Vagina (tissue), 2 donors: ENCODE measurements at places on chromosomes 5 and 9.

- no peak for DNase-seq
Measured at GRCh38 chr5:86837610-86838009, 219.9 kb downstream of the COX7C start.

GRCh38 chr5:101515721-101516120 lies 612.6 kb upstream of the ST8SIA4 start:
- DNase-seq = no peak

DNA sequence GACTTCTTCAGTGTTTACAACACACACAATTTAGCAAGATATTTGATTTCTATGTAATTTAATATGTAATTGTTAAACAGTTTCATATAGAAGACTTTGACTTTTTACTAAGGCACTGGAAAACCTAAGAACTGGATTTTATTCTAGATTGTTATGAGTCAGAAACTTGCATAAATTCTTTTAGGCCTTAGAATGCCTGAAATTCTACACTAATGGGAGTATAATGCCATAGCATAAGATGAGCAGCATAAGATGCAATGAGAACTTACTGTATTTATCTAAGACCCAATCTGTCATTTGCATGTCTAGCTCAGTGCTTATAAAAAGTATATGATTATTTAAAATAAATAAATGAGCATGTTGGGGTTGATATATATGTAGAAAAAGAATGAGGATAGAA lies 285.2 kb downstream of the CDH12 start:
- DNase-seq = no peak

DNA sequence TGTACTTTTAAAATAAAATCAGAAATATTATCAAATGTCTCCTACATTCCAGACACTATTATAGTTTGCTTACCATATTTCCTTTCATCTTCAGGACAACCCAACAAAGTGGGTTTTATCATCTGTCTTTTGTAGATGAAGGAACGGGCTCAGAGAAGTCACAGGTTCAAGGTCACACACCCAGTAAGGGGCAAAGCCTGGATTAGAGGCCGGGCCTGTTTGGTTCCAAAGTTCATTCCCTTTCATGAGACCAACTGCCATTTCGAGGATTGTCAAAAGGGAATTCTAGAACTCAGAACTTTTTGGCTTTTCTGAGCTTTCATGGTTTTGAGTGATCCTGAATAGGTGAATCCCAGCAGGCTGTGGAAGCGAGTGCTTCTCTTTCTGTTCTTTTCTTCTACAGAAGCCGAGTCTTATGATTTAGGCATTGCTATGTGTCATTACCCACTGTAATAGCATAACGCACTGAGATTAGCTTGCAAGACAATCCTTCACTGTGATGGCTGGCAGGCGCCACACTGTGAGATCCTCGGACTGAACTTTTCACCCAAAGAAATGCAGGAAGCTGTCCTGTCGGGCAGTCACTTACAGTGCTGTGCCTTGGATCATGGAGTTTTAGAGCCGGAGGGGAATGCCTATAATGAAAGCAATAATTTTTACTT lies 43.8 kb upstream of the ANKH start:
- no peak for DNase-seq

GRCh38 chr5:129541648-129542251 lies 81.7 kb downstream of the ADAMTS19 start:
- no peak for DNase-seq

GRCh38 chr9:75658301-75658905 lies 232.1 kb upstream of the PCSK5 start:
- no peak for DNase-seq

- no peak for DNase-seq
Measured at GRCh38 chr9:8679371-8679822, 879.8 kb upstream of the DMAC1 start.

GRCh38 chr5:65141493-65141892 lies 340.2 kb downstream of the ADAMTS6 start:
- no peak for DNase-seq

GRCh38 chr9:755454-756381 lies 85.8 kb upstream of the DMRT1 start:
- DNase-seq = peak; percentile 77

DNA sequence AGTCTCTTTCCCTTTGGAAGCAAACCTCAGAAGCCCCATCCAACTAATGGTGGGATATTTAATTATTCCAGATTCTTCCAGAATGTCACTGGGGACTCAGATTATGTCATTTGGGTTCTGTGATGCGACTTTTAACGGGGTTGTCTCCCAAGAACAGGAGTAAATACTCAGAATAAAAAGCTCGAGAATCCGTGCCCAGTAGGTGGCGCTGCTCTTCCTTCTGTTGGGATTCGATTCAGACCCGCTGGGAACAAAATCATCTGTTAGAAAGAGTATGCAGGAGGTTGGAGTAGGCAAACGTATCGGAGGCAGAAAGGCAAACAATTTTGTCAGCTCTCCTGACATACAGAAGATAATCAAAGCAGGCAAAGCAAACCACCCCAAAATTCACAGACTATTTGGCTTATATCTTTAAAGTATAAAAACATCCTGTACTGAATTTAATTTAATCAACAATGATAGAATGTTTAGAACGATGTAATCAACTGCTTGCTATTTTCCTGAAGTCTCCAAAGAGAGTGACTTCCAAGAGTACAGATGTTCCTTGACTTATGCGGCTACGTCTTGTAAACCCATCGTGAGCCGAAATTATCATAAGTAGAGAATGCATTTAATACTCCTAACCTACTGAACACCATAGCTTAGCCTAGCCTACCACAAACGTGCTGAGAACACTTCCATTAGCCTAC lies 169.8 kb upstream of the RAI14 start:
- no peak for DNase-seq

DNA sequence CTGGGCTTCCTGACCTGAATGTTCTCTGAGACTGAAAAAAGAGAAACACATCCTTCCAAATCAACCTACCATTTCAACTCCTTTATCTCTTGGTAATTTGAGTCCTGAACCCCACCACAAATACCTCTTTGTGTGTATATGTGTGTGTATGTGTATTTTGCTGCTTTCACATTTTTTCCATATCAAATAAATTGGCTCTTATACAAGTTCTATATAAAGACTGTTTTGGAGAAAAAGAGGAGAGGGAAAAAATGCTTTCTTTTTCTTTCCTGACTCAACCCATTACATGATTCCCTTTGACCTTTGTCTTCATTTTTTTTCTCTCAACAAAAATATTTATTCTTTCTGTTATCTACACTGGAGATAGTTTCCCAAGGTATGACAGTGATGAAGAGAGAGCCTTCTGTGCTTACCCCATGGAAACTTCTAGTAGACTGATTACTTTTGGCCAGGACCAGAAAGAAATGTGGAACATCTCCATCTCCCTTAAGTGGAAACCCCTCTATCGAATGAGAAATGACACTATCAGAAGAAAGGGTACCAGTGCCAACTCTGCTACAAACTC lies 85.3 kb downstream of the PAPPA start:
- DNase-seq = no peak

DNA sequence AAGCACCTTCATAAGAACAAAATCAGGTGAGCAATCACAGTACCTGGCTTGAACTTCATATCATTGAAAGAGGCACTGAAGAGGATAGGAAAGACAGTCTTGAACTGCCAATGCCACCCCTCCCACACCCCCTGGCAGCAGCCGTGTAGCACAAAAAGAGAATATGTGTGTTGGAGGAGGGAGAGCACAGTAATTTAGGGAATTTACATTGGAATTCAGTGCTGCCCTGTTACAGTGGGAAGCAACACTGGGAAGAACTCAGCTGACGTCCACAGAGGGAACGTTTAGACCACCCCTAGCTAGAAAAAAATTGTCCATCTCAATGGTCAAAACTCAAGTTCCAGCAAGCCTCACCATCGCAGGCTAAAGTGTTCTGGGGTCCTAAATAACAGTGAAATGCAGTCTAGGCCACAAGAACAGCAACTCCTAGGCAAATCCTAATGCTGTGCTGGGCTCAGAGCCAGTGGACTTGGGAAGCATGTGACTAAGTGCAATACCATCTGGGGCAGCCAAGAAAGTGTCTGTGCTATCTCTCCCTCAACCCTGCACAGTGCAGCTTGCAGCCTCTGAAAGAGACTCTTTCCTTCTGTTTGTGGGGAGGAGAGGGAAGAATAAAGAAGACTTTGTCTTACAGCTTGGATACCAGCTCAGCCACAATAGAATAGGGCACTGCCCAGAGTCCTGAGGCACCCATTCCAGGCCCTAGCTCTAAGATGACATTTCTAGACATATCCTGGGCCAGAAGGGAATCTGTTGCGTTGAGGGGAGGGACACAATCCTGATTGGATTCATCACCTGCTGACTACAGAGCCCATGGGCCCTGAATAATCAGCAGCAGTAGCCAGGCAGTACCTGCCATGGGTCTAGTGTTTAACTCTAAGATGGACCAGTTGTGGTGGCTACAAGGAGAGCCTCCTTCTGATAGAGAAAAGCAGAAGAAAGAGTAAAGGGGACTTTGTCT lies 62.1 kb upstream of the VLDLR start:
- DNase-seq = no peak

DNA sequence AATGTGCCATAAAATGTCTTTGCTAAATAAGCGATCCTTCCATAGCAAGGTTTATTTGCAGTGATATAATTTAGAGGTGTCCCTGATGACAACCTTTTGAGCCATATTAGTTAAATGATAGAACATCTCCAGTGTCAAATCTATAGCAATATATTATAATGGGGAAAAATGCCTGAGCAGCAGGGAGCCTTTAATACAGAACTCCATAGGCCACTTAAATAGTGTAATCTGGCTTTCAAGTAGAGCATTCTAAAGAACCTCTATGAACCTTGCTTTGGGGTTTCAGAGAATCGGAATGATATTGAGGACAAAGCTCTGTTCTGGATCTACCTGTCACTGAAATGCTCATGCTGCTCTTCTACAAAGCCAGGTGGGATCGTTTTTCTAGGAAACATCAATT lies 96.7 kb upstream of the MEF2C start:
- no peak for DNase-seq

DNA sequence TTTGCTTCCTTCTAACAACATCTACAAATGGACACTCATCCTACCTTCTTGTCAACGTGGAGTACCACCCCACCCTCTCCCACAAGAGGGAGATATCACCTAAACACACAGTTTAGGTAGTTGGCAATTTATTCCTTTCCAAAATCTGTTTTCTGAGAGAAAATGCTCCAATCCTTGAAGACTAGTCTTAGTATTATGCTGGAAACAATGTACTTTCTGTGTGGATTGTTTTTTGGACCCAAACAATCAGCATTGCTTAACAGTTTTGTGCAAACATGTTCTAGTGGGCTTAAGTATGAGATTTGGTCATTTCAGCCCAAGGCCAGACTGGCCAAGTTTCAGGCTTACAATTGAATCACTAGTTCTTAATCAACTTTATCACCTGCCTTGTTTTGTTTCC lies 359.1 kb downstream of the ARHGEF28 start:
- no peak for DNase-seq

- no peak for DNase-seq
Measured at GRCh38 chr9:28394774-28395173, 821.5 kb upstream of the C9orf72 start.

DNA sequence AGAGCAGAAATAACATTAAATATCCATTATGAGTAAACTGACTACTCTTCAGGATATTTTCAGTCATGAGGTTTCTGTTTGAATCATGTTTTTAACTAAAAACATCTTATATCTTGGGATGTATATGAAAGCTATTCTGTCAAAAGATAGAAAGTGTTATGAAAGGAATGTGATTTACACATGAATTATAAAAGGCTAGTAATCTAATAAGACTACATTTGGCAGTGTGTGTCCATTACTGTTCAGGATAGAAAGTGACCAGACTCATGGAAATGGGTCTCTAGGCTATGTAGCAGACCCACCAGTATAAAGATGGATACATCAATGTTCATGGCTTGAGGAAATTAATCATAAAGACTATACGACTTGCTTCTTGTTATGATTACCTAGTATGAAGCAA lies 1328.2 kb upstream of the NUDT12 start:
- DNase-seq = no peak

- no peak for DNase-seq
Measured at GRCh38 chr5:167969998-167970397, 321.4 kb upstream of the WWC1 start.

- no peak for DNase-seq
Measured at GRCh38 chr5:171934586-171934985, 71.9 kb downstream of the FBXW11 start.

GRCh38 chr9:31623511-31623910 lies 760.9 kb upstream of the ACO1 start:
- DNase-seq = no peak

GRCh38 chr9:1055166-1055565 lies 5.0 kb downstream of the DMRT2 start:
- DNase-seq = no peak

GRCh38 chr5:143733665-143734455 lies 78.1 kb upstream of the HMHB1 start:
- no peak for DNase-seq

DNA sequence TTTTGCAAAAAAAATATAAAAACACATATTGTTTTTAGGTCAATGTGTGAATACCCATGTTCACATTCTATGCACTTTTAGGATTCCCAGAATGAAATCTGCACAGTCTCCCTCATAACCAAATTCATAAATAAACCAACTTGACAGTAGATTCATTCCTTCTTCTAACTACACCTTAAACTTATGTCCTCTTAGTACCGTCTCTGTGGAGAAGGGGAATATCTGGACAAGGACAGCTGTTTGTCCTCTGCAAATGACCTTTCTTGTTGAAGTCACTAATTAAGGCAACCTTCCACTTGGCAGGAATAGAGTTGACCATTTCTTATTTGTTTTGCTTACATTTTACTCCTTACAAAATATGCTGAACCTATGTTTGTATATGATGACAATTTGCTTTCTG lies 71.1 kb downstream of the FBN2 start:
- no peak for DNase-seq

DNA sequence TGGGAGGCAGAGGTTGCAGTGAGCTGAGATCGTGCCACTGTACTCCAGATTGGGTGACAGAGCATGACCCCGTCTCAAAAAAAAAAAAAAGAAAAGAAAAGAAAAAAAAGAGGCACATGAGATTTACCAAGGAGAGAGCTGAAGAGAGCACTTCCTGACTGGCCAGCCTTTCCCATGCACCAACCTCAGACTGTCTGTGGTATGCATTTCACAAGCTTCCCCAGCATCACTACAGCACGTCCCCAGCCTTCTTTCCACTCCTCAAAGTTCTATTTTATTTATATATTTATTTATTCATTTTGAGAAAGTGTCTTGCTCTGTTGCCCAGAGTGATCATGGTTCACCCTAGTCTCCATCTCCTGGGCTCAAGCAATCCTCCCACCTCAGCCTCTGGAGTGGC lies 13.6 kb upstream of the FUBP3 start:
- DNase-seq = no peak

DNA sequence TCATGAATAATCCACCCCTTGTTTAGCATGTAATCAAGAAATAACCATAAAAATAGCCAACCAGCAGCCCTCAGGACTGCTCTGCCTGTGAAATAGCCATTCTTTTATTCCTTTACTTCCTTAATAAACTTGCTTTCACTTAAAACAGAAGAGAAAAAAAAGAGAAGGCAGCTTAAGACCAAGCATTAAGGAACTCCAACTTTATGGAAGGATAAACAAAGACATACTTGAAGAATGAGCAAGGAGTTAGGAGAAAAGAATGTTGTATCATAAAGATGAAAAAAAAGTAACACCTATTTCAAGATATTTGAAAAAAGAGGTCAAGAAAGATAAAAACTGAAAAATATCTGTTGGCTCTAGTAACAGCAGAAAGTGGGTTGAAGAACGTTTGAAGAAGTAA lies 107.6 kb downstream of the RNF180 start:
- no peak for DNase-seq

GRCh38 chr5:58056546-58056945 lies 403.3 kb downstream of the PLK2 start:
- no peak for DNase-seq
